ENCODE measurements at places on chromosomes 5 and 9.
A peak's percentile ranks its signal among the peaks of the same experiment; 100 is the strongest.

DNA sequence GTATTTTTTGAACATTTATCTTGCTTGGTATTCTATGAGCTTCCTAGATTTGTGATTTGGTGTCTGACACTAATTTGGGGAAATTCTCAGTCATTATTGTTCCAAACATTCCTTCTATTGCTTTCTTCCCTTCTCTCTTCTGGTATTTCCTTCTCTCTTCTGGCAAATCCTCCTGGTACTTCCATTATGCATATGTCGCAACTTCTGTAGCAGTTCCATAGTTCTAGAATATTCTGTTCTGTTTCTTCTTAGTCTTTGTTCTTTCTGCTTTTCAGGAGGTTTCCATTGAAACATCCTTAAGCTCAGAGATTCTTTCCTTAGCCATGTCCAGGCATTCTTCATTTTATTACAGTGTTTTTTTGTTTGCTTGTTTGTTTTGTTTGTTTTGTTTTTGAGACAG lies 155.2 kb upstream of the PIK3R1 start:
- no peak for DNase-seq

DNA sequence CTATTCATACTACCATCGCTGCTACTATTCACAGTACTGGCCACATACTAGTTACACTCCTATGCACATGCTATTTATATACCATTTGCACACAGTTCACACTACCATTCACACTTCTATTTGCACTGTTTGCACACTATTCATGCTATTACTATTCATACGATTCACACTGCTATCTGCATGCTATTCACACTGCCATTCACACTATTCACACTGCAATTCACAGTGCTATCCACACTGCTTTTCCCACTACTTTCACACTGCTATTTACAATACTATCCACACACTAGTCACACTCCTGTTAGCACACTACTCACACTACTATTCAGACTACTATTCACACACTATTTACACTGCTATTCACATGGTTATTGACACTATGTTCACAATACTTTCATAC lies 39.4 kb upstream of the TCF7 start:
- no peak for DNase-seq

DNA sequence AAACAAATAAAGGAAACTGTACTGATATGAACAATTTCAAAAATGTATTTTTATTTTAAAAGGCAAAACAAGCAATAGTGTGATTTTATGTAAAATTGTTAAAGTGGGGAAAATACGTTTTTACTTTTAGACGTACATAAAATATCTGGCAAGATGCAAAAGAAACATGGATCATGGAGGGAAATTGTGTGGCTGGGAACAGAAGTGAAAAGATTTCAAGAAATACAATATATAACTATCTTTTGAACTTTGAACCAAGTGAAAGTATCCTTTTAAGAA lies 1.5 kb upstream of the ZNF367 start:
- no peak for DNase-seq

DNA sequence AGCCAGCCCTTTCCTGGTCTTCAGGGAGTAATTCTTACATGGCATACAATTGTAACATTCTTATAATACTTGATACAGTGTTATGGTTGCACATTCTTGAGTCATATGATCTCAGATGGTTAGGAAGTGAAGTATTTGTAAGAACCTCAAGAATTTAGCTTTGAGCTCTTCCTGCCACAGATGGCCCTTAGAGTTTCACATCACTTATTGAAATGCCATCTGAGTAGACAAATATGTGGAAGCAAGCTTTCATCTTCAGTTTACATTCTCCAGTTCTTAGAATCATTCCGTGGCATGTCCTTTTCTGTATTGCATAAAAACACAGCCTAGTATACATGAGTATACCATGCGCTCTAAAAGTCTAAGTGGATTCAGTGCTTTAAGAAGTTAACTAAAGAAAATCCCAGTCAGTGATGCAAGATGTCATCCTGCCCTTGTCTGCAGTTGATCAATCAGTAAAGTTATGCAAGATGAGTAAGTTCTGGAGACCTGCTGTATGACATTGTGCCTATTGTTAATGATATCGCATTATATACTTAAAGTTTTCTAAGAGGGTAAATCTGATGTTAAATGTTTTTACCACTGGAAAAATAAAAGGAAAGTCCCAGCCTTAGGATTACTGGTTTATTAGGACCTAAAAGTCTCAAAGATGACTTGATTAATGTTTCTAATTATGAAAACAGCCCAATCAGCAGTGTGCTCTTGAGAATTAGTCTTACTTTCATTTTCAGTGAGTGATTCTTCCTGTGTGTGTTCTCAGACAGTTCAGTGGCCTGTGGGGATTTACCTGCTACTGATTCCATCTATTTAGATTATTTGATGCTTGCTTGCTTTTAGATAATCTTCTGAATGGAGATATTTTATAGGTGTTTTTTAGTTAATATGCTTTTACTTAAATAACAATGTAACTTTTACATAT lies 29.4 kb downstream of the RHOBTB3 start:
- DNase-seq: no peak

DNA sequence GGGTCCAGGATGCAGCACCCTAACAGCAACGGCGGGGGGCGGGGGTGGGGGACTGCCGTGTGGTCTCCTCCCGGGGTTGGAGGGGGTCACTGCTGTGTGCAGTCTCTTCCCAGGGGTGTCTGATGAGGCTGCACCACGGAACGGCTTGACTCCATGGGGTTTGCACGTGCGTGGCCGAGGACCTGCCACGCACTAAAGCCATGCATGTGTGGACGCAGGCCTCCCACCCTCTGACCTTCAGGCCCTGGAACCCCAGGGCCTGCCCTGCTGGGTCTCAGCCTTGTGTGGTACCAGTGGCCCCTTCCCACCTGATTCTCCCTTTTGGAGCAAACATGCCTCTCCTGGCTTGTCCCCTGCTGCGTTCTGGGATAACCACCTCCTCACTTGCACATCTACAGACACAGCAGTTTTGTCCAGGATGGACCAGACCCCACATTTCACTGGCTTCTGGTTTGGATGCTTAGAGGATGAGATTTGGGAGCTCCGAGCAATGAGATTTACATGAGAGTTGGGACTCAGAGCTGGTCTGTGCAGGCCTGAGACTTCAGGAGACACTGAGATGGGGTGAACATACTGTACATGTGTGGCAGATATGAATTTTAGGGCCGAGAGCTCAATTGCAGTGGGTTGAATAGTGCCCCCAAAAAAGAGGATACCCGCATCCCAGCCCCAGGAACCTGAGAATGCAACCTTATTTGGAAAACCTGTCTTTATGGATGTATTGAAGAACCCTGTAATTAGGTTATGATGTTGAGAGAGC lies 45.8 kb downstream of the SLC12A7 start:
- no peak for DNase-seq

DNA sequence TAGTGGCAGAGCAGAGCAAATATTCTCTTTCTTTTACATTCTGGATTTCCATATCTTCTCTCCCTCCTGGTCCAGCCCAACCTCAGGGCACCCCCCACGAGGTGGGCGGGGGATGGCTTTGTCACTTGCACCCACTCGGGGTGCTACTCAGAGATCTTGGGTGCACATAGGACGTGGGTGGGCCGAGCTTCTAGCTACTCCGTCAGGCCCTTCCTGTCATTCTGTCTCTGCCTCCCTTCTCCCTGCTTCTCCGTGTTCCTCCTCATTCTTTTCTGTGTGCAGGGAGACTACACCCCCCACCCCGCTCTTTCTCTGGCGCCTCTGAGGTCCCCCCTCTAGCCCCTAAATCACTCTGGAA lies 19.5 kb downstream of the PCDHGC5 start:
- no peak for DNase-seq

GRCh38 chr5:98205691-98206461 lies 567.6 kb upstream of the RGMB start:
- DNase-seq: no peak

DNA sequence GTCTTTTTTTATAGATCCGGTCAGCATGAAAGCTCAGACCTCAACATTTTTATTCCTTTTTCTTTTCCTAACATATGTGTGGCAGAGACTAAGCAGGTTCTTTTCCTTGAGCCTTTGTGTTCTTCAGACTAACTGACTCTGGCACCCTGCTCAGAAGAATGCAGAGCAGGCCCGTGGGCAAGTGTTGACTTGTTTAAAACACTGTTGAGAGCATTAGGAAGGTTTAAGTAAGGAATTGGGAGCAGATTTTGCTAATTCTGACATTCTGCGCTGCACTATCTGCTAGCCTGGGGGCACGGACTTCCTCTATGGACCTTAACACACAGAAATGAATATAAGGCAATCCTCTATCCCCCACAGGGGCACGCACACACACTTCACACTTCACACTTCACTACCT lies 182.5 kb upstream of the PIK3R1 start:
- no peak for DNase-seq

DNA sequence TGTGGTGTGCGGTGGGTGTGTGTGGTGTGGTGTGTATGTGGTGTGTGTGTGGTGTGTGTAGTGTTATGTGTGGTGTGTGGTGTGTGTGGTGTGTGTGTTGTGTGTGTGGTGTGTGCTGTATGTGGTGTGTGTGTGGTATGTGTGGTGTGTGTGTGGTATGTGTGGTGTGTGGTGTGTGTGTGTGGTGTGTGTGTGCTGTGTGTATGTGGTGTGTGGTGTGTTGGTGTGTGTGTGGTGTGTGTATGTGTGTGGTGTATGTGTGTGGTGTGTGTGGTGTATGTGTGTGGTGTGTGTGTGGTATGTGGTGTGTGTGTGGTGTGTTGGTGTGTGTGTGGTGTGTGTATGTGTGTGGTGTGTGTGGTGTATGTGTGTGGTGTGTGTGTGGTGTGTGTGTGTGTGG lies 144.3 kb downstream of the HSD17B3 start:
- no peak for DNase-seq

GRCh38 chr5:54589786-54590185 lies 72.2 kb downstream of the SNX18 start:
- no peak for DNase-seq

- no peak for DNase-seq
These were observed 335.7 kb upstream of the PIK3R1 start for GRCh38 chr5:67879620-67880510.

- no peak for DNase-seq
These were observed 36.2 kb upstream of the ANKRD55 start for GRCh38 chr5:56269216-56269927.

DNA sequence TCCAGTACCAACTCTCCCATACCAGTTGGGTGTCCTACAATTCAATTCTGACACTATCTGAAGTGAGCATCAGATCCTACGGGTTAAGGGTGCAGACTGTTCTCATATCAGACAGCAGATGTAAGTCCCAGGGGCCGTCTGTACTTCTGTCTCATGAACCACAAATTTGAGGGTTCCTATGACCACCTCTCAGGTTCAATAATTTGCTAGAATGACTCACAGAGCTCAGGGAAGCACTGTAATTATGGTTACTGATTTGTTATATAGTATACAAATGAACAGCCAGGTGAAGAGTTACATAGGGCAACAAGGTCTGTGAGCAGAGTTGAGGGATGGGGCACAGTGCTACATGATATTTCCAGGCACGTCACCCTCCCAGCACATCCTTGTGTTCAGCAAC lies 499.1 kb downstream of the DMAC1 start:
- no peak for DNase-seq

GRCh38 chr9:68746525-68746924 lies 41.5 kb downstream of the PIP5K1B start:
- DNase-seq: no peak

DNA sequence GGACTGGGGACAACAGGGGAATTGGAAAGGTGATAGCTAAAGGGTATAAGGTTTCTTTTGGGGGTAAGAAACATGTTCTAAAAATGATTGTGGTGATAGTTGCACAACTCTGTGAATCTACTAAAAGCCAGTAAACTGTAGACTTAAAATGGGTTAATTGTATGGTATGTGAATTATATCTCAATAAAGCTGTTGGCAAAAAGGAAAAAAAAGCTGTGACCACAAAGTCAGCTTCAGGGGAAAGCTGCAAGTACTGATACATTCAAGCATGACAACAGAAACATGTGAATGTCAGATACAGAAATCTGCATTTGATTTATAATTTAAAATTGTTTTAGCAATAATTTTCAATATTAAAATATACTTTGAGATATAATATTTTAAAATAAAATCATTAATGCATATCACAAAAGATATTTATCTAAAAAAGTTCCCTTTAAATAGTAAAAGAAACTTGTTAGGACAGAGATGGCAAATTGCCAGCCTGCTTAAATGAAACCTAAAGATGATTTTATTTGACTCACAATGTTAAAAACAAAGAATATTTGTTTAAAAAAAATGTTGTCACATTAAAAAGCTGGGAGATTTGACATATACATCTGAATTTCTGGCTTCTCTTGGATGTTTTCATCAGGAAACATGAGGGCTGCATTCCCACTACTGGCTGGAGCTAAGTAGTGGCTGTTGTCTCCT lies 66.0 kb downstream of the TBCA start:
- DNase-seq: no peak

GRCh38 chr5:96220610-96221390 lies 212.2 kb downstream of the PCSK1 start:
- no peak for DNase-seq

DNA sequence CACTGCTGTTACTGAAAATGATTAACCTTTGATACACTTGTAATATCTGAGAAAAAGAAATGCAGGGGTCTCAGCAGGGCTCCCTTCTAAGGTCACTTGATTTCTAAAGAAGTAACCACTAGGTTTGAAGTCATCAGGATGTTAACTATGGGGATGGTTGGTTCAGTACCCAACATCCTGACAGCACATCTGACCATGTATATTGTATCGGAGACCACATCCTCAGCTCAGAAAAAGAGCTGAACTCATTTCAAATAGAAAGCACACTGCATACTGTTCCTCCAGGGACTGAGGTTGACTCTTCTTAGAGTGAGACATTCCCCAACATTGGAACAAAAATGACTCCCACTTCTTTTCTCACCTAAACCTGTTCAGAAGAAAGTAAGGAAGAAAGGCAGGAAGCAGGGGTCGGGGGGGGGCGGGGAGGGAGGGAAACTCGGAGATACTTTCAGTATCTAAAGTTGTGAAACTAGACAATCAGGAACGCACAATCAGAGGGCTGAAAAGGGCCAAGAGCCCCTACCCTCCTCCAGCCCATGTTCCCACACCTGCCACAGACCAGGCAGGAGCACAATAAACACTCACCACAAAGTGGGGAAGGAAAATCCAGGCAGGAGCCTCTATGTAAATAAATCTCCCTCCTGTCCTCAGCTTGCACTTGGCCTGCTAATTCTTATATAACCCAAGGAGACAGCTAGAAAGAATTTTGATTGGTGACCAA lies 730 bp upstream of the GZMA start:
- no peak for DNase-seq

GRCh38 chr5:37844009-37844408 lies 4.2 kb upstream of the GDNF start:
- DNase-seq: no peak

DNA sequence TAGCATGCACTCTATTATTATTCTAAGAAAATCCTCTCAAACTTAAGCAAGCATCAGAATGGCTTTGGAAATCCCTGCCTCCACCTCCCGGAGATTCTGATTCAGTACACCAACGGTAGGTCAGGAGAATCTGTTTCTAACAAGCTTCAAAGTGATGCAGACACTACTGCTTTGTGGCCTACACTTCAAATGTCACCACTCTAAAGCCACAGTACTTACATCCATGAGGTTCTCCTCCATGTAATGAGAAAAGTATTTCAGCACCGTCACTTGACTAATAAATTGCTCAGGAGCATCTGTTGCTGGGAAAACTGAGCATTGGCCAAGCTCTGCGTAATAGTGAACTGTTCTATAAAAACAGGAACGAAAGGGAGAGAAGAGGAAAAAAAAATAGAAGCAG lies 4.8 kb downstream of the PLK2 start:
- DNase-seq: peak; percentile 9
